Right cardiac atrium (tissue), 5 donors: ENCODE measurements at places on chromosomes 1 and 21.

- no peak for DNase-seq
Observed at GRCh38 chr1:210650403-210650802, 321.7 kb downstream of the HHAT start.

GRCh38 chr1:224387302-224387912 lies 30.7 kb downstream of the CNIH4 start:
- DNase-seq = no peak

DNA sequence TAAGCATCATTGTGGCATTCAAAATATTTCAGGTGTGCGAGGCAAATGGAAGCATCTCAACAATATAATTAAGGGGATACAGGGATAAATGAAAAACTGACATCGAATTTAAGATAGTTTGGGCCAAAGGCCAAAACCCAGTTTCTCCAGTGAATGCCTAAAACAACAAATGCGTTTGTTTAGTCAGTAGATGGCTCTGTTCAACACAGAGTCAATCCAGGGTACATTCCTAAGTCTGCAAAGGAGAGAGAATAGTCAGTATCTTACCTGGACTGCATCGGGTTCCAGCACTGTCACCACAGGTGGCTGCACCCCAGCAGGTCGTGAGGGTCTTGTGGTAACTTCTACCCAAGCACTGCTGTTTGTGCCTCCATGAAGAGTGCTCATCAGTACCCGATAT lies 321.1 kb downstream of the KCTD3 start:
- DNase-seq = no peak

DNA sequence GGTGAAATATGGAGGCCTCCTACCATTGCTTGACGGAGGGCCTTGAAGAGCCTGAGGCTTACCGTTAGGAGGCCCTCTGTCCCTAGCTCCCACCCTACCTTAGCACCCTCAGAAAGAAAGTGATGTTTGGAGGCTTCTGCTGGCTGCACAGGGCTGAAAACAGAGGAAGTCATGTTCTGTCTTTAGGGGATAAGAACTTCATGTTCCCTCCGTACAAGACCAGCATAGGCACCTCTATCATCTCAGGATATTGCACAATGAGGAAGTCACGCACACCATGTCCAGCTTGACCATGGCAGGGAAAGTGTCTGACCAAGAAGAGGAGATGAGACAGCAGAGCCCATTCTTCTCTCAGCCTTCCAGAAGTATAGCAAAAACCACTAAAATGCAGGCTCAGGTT lies 13.8 kb downstream of the ADORA3 start:
- DNase-seq = no peak

GRCh38 chr1:234397732-234398131 lies 24.5 kb downstream of the COA6 start:
- no peak for DNase-seq

GRCh38 chr1:71792264-71792663 lies 490.1 kb downstream of the NEGR1 start:
- no peak for DNase-seq

DNA sequence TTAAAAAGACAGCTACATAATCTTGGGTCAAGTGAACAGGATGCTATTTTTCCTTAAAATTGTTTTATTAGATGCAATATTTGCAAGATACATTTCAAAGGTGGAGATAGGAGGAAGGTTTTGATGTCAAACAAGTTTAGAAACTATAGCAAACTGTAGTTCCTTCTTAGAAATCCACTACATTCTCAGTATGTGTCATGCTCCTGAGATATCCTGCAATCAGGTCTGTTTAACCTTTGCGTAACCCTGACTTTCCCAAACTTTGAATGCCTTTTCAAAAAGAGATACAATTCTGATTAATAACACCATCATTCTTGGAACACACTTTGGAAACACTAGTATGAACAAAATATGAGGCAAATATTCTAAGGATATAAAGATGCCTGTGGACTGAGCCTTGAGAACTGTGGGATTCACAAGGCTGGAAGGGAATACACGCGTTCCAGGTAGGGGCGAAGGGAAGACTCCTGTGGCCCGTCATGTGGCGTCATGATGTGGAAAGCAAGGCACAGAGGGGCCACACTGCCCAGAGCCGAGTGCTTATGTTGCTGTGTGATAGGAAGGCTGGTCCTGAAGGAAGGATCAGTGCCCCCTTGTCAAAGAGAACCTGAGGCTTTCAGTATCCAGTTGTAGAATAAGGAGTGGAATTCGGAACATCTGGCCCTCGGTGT lies 19.6 kb upstream of the TARBP1 start:
- DNase-seq = no peak
